Activated T-helper 2 cell treated with anti-CD3 and anti-CD28 coated beads, Interferon-gamma antibody, Interleukin-2, Interleukin-4, amounts not matched to agents 10 μg/mL and 5 μg/mL and 100 μg/mL, durations not matched to agents 14 hours and 24 hours and 36 hours (primary cell): ENCODE measurements at places on chromosomes 11 and 22.

GRCh38 chr11:121374286-121374985 lies 77.7 kb upstream of the SORL1 start:
- DNase-seq, result no peak

GRCh38 chr11:121535129-121535796 lies 82.5 kb upstream of the SORL1-AS1 start:
- DNase-seq, result no peak

GRCh38 chr11:129955282-129955681 lies 47.4 kb downstream of the PRDM10 start:
- DNase-seq, result no peak

- no peak for DNase-seq
Observed at GRCh38 chr11:124536520-124536919, 6.9 kb downstream of the OR8B12 start.

GRCh38 chr11:111652184-111652583 lies 49.9 kb downstream of the SIK2 start:
- DNase-seq, result no peak

DNA sequence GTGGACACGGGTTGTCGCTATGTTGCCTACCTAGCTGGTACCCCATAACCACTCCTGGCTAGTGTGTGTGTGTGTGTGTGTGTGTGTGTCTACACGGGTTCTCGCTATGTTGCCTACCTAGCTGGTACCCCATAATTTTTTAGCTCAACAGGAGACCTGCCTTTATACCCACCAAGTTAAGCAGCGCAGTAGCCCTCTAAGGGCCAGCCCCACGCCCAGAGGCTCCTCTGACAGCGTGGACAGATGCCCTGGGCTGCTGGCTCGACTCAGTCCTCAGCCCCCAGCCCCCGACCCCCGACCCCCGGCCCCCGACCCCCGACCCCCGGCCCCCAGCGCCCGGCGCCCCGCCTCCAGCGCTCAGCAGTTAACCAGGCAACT lies 351 bp upstream of the AKIP1 start:
- no peak for DNase-seq

- no peak for DNase-seq
Observed at GRCh38 chr11:31355131-31355530, 14.4 kb downstream of the DCDC1 start.

GRCh38 chr22:46290843-46291785 lies 5.6 kb upstream of the GTSE1 start:
- no peak for DNase-seq

GRCh38 chr22:39664485-39665200 lies 94.1 kb downstream of the CACNA1I start:
- no peak for DNase-seq

GRCh38 chr11:45354976-45355705 lies 69.0 kb upstream of the SYT13 start:
- DNase-seq, result peak; percentile 78

GRCh38 chr11:7587712-7588111 lies 73.9 kb downstream of the PPFIBP2 start:
- DNase-seq, result no peak

DNA sequence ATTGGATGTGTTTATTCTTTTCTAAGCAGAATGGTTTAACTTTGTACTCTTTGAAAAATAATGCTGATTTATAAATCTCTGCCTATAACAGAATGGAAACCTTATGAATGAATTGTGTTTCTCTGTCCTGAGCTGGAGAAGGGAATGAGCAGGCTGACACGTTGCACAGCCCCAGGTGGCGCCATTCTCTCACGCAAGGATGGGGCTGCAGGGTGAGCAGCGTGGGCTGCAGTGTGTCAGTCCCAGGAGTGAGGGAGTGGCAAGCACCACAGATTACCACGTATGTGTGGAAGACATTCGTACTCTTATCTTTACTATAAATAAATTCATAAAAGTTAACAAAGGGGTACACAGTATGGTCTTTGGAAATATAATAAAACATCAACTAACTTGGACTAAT lies 33.4 kb downstream of the FDX1 start:
- DNase-seq, result no peak

DNA sequence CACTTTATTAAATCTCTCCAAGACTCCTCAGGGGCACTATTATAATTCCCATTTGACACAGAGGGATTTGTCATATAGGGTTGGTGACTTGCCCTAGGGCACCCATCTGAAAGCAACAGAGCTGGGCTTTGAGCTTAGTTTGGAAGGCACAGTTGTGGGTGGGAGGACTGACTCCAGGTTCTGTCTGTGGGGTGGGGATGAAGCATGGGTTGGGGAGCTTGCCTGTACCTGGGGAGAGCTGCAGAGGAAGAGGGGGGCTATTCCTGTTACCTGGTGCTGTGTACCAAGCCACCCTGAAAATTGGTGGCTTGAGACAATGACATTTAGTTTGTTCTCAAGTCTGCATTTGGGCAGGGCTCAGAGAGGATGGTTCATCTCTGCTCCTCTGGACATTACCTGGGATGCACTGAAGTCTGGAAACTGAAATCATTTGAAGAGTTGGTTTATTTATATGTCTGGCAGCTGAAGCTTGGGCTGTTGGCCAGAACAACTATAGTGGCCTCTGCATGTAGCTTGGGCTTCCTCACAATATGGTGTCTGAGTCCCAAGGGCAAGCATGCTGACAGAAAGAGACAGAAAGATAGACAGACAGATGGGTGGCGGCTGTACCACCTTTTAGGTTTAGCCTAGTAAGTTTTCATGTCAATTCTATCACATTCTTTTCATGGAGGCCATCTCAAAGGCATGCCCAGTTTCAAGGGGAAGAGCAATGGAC lies 44.9 kb downstream of the LRRC32 start:
- DNase-seq, result no peak

GRCh38 chr11:120134106-120134930 lies 3.6 kb downstream of the TRIM29 start:
- no peak for DNase-seq

GRCh38 chr22:49726022-49726681 lies 101.5 kb downstream of the BRD1 start:
- no peak for DNase-seq

GRCh38 chr11:68481579-68482240 lies 21.2 kb downstream of the PPP6R3 start:
- DNase-seq, result no peak

DNA sequence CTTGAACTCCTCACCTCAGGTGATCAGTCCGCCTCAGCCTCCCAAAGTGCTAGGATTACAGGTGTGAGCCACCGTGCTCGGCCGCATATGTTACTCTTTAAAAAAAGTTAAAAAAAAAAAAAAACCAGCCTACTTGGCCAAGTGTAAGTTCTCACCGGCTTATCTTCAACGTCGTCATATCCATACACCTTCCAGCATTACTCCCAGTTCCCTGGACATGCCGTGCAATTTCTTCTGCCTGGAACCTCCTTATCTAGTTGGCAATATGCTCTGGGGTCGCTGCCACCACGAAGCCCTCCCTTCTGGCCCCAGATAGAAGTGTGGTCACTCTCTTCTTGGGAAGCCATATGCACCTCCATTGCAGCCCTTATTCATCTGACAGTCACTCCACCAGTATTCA lies 36.3 kb upstream of the CBX7 start:
- DNase-seq, result no peak

- DNase-seq, result no peak
Observed at GRCh38 chr22:47071807-47072641, 309.6 kb downstream of the TBC1D22A start.

GRCh38 chr11:10091314-10092045 lies 202.5 kb downstream of the SBF2 start:
- DNase-seq, result no peak
